ENCODE measurements at places on chromosomes 2 and 18.

- DNase-seq, result no peak
These were observed 96.5 kb downstream of the EPB41L5 start for GRCh38 chr2:120109186-120110061.

- DNase-seq, result no peak
These were observed 212.5 kb downstream of the SETBP1 start for GRCh38 chr18:44893045-44893706.

DNA sequence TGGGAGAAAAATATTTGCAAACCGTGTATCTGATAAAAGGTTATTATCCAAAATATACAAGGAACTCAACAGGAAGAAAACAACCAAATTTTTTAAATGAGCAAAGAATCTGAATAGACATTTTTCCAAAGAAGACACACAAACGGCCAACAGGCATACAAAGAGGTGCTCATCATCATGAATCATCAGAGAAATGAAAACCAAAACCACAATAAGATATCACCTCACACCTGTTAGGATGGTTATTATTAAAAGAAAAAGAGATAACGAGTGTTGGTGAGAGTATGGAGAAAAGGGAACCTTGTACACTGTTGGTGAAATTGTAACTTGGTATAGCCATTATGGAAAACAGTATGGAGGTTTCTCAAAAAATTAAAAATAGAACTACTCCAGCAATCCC, 463.3 kb downstream of the IRS1 start:
- no peak for DNase-seq

DNA sequence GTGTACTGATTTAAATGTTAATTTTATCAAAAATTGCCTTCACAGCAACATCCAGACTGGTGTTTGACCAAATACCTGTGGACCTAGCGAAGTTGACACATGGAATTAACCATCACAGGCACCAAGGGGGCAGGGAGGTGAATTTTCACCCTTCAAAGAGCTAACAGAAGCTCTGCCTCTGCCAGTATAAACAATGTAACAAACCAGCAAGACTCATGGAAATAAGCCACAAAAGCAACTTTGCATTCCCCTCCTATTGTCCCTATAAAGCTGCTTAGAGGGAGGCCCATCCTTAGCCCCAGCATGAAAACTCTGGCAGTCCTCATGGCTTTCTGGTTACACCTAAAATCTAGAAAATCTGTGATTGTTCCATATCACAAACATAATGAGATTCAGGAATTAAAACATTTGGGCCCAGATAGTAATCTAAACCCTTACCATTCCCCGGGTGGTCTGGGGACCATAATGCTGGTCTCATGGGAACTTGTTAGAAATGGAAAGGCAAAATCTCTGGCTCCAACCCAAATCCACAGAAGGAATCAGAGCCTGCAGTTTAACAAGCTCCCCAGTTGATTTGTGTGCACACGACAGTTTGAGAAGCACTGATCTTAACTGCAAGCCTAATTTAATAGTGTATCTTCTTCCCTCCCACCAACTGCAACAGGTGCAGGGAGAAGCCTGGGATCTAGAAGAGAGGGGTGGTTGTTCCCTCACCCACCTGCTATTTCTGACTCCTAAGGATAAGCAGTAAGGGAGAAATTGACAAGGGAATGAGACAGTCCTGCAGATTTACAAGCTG, 23.1 kb downstream of the SERPINB11 start:
- DNase-seq, result no peak

DNA sequence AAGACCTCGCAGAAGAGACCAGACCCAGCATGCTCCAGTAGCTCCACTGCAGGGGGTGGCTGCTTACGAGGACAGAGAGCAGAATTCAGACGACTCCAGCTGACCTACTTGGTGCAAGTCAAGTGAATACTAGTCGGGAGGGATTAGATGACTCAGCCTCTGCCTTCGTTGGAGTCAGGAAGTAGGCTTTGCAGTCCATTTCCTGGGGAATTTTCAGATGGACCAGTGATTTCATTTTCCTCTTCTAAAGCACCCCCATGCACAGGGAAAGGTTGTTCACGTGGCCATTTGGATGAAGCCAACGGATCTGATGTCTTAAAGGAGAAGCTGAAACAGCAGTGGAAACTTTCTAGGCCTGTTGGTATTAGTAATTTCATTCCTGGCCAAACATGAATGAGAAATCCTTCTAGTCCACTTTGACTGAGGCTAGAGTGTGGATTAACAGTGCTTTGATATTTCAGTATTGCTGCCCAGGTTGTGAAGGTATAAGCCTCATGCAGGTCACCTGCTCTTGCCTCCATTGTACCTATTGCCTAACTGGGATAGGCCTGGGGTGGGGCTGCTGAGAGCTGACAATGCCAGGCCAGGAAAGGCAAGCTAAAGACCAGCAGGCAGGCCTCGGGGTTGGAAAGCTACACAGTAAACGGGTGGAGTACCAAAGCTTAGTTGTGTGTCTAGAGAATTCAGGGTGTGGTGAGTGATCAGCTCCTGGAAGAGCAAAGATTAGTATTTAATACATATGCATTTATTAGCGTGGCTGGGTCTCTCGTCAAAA, 117.6 kb upstream of the FOSL2 start:
- DNase-seq, result no peak

GRCh38 chr18:5662586-5663090, 118.8 kb upstream of the EPB41L3 start:
- no peak for DNase-seq

GRCh38 chr2:154449951-154450658, 248.4 kb upstream of the KCNJ3 start:
- DNase-seq, result no peak

DNA sequence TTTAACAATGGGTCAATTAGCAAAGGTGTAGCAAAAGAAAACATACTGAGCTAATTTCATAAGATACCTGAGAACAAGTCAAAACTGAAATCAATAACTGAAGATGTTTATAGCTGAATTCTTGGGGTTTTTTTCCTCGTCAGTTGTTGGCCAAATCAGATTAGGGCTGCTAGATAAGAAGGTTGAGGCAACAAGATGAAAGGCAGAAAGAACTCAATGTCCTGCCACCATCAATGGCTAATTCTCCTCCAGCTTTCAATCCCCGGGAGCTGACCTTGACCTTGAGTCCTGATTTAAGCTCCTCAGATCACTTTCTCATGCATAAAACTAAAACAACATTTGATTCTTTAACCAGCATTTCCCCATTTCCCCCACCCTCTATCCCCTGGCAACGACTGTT, 61.8 kb downstream of the MREG start:
- DNase-seq, result no peak

DNA sequence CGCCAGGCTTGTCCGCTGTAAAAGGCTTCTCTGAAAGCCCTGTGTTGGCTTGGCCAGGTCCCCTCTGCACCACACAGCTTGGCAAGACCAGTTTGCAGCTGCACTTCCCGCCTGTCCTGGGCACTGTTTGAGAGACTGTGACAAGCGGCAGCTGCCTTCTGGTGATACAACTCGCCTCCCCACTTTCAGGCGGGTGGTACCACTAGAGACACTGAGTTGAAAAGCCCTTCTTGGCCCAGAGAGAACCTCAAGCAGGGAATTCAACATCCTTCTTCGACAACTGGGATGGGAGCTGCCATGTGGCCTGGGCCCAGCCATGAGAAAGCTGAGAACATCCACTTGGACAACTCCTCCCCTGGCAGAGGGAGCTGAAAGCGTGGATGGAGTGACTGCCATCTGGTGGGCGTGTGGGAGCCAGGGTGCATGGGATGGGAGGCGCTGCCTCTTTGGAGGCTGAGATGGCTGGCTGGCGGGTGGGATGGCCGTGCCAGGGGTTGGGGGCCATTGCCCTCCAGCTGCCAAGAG, 125.5 kb upstream of the REV1 start:
- no peak for DNase-seq

GRCh38 chr2:37780387-37780676, 108.9 kb upstream of the CDC42EP3 start:
- DNase-seq, result no peak

DNA sequence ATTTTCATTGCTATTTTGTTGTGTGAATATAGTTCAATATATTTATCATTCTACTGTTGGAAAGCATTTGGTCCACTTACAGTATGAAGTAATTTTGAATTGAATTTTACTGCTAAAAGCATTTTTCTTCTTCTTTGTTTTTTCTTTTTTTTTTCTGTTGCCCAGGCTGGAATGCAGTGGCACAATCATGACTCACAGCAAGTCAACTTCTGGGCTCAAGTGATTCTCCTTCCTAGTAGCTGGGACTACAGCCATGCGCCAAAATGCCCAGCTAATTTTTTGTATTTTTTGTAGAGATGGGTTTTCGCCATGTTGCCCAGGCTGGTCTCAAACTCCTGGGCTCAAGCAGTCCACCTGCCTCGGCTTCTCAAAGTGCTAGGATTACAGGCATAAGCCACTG, 2.4 kb upstream of the ETAA1 start:
- DNase-seq, result no peak

- no peak for DNase-seq
These were observed 246.3 kb upstream of the NRP2 start for GRCh38 chr2:205435970-205436369.

DNA sequence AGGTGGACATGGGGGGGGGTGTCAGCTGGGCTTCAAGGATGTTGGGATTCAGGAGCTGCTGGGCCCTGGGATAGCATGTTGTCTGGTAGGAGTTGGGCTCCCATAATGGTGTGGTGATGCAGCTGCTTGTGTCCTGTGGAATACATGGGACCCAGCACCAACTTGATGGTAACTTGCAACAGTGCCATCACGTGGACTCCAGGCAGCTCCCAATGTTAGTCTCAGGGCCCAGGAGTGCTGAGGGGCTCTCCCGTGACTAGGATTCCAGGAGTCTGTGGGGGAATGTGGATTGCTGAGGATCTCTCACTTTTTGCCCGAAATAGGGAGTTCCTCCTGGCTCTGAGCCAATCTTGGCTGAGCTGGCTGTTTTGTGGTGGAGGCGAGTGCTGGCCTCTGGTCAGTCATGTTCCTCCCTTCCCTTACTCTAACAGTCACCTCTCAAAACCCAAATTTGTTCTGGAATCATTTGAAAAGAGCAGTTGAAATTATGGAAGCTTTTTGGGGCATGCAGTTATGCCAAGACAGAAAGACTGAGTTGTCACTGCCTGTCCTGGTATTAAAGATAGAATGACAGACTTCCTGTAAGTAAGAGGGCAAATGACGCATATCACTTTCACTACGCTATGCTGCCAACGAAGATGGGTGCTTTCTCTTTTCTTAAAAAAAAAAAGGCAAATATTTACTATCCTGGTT, 607.1 kb downstream of the ADCYAP1 start:
- no peak for DNase-seq

- DNase-seq, result no peak
These were observed 6.4 kb downstream of the HDAC4 start for GRCh38 chr2:239394346-239394945.

GRCh38 chr2:184363213-184363612, 235.1 kb upstream of the ZNF804A start:
- DNase-seq, result no peak

GRCh38 chr2:219820767-219821166, 193.3 kb downstream of the SLC4A3 start:
- DNase-seq, result no peak

GRCh38 chr2:42569883-42570282, 1.5 kb downstream of the MTA3 start:
- no peak for DNase-seq

- no peak for DNase-seq
These were observed 15.5 kb upstream of the PTMA start for GRCh38 chr2:231692847-231693246.

- peak; percentile 79 for DNase-seq
These were observed 282.2 kb downstream of the EXOC6B start for GRCh38 chr2:72543497-72544216.

DNA sequence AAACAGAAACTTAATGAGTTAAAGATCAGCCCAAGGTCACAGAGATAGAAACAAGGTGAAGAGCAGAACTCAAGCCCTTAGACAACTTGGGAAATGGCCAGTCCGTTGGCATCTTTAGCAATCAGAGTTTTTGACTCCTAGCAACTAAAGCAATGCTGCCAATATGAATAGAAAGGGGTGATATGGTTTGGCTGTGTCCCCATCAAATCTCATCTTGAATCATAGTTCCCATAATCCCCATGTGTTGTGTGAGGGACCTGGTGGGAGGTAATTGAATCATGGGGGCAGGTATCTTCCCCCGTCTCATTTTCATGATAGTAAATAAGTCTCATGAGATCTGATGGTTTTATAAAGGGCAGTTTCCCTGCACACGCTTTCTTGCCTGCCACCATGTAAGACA, 170.2 kb downstream of the DDX1 start:
- no peak for DNase-seq

DNA sequence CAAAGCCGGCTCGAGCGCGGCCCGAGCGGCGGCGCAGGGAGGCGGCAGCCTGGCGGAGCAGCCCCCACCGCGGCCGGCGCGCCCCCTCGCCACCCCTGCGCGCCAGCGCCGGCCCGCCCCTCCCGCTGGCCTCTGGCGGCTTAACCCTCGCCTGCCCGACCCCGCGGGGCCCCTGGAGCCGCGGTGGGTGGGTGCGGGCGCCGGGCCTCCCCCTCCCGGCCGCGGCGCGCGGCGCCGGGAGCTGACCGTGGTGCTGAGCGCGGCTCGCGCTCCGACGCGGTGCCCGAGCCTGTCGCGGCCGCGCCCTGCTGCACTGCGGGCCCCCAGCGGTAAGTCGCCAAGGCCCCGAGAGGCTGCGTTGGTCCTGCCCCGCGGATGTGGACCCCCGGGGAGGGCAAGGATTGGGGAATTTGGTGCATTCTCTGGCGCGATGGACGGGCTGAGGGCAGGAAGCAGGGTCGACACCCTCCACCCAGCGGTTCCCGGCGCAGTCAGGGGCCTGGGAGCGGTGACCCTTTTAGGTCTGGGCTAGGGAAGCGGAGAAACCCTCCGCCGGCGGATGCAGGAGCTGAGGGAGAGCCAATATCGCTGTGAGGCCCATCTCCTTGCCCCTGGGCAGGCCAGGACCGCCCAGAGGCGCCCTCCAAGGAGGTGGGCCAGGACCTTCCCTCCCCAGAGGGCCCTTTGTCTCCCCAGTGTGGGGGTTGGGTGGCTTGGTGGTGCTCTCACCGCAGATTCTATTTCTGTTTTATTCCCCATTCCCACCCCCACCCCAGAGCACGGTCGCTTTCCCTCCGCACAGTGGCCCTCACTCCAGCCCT, 923 bp downstream of the AMER3 start:
- DNase-seq, result no peak

DNA sequence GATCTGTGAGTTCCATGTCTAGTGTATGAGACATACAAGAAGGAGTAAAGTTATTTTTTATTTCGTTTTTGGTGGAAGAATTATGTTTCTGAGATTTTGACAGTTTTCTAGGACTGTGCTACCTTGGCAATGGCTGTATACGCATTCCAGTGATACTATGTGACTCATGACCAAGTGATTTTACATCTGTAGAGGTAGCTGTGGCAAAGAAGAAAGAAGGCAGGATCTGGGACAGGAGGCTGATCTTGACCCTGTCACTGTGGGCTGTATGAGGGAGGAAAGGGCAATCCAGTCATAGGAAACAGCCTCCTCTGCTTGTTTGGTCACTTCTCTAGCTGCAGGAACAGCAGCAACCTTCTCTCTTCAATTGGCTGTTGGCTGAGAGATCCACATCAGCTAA, 44.0 kb upstream of the PDCL3 start:
- no peak for DNase-seq

DNA sequence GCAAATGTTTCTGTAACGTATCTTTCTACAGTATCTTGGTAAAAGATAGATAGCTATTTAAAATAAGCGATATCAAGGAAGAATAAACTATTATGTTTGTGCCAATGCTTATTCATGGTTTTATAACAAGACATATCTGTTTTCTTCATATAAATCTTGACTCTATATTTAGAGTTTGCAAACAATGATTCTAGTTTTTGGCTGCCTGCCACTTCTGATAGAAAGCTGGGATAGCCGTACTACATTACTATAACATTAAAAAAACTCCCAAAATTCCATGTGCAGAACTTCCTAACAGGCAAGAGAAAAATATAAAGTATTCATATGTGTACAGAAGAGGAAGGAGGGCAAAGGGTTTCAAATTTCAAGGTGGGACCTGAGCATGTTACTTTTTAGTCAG, 985.0 kb downstream of the BCL11A start:
- no peak for DNase-seq
